Gastroesophageal sphincter (tissue), 4 donors: ENCODE measurements at places on chromosomes 11 and 22. TPM values are rescaled to one million over a fixed set of nuclear protein-coding genes. Genes with fewer than 3 reads are reported as not detected.

Gene POU2AF3
- 1.5 TPM for total RNA-seq

Gene P4HA3
- 0.94 TPM for total RNA-seq

Gene TKFC
- total RNA-seq: 13.9 TPM

Gene DUSP8
- 3.6 TPM for total RNA-seq

Gene NCAM1
- 56.3 TPM for total RNA-seq

Gene ELMOD1
- 2.7 TPM for total RNA-seq

Gene FGF19
- total RNA-seq: not detected

Gene RASD2
- 45.9 TPM for total RNA-seq

Gene SYCE3
- not detected for total RNA-seq

Gene PRR33
- not detected for total RNA-seq

Gene CD3G
- total RNA-seq: 0.10 TPM

Gene C11orf86
- total RNA-seq: not detected

Gene OTOG
- total RNA-seq: not detected

Gene CD6
- not detected for total RNA-seq

Gene MTCH2
- total RNA-seq: 38.3 TPM

Gene RAB39A
- 1.3 TPM for total RNA-seq

Gene EIF3F
- 204 TPM for total RNA-seq

Gene OR5D13
- not detected for total RNA-seq

Gene OR11H1
- not detected for total RNA-seq

Gene NEFH
- total RNA-seq: 0.62 TPM
